Thoracic aorta (tissue), 2 donors: ENCODE measurements at places on chromosomes 5 and 9.
A peak's percentile ranks its signal among the peaks of the same experiment; 100 is the strongest.

DNA sequence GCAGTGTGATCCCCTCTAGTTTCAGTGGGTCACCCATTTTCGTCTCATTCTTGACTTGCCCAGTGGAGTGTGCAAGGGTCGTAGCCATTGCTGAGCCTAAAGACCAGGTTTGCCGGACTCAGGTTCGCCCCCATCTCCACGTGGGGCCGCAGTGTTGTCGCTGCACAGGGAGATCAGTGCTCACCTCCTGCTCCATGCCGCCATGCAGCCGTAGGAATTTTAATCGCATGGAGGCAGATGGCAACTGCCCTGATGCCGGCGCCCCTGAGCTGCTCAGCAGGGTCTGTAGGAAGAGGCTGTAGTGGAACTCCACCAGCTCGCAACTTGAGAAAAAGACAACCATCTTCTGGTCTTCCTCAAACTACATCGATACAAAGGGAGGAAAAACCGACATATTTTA, 24.1 kb downstream of the DDX31 start:
- H3K4me1 ChIP-seq: no peaks in the 10 kb centered on the region
- H3K27me3 ChIP-seq: no peaks in the 10 kb centered on the region
- no peak overlapping the region for H3K27ac ChIP-seq
- H3K36me3 ChIP-seq: peaks cover 56% of the 10 kb centered on the region
- no peak overlapping the region for H3K4me3 ChIP-seq

- no peaks in the 10 kb centered on the region for H3K27me3 ChIP-seq
- DNase-seq: no peak
- no peak overlapping the region for H3K27ac ChIP-seq
Observed at GRCh38 chr5:147668385-147668784, 114.1 kb downstream of the JAKMIP2 start.

GRCh38 chr5:178895615-178896571, at the start of gene ZFP2:
ZFP2 (plus strand) TSS chr5:178895913; CDS start chr5:178931314, 35,401 bp downstream.
- DNase-seq: peak; percentile 11
- H3K27ac ChIP-seq: peak within 1 kb of the TSS; percentile 42
- H3K4me1 ChIP-seq: peaks cover 7% of the 10 kb centered on the region

DNA sequence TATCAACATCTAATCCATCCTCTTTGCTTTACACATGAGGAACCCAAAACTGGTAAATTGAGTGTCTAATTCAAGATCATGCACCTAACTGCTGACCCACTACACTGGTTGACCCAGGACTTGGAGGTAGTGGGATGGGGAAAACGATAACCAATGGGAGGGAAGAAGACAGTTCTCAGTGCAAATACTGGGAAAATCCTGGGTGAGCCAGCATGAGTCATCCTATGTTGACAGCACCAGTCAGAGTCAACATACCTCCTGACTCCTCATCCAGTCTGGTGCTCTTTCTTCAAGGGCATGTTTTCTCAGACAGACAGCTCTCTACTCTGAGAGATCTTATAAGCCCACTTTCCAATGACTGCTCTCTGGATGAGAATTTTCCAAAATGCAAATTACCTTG, 232.8 kb upstream of the PTGER4 start:
- no peak overlapping the region for H3K4me3 ChIP-seq
- H3K36me3 ChIP-seq: no peaks in the 10 kb centered on the region
- no peak for DNase-seq
- no peak overlapping the region for H3K27ac ChIP-seq

GRCh38 chr5:165397516-165397915, 1892.1 kb downstream of the MAT2B start:
- no peaks in the 10 kb centered on the region for H3K4me1 ChIP-seq
- H3K27me3 ChIP-seq: no peaks in the 10 kb centered on the region
- H3K27ac ChIP-seq: no peak overlapping the region
- H3K36me3 ChIP-seq: no peaks in the 10 kb centered on the region
- no peak for DNase-seq

DNA sequence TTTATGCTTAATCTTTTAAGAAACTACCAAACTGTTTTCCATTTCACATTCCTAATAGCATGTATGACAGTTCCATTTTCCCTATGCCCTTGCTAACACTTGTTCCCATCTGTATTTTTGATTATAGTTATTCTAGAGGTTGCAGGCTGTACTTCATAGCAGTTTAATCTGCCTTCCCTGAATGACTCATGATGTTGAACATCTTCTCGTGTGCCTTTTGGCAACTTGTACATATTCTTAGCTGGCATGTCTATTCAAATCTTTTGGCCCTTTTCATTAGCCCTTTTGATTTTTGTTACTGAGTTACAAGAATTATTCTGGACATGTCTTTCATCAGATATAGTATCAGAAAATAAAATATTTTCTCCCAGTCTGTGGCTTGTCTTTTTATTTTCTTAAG, 320.3 kb downstream of the DIRAS2 start:
- no peaks in the 10 kb centered on the region for H3K27me3 ChIP-seq
- H3K4me3 ChIP-seq: no peak overlapping the region
- no peak for DNase-seq
- H3K36me3 ChIP-seq: no peaks in the 10 kb centered on the region

- peak; percentile 89 for DNase-seq
- peaks cover 23% of the 10 kb centered on the region for H3K36me3 ChIP-seq
- H3K27me3 ChIP-seq: no peaks in the 10 kb centered on the region
- H3K27ac ChIP-seq: peak overlapping the region; percentile 56
- peaks cover 41% of the 10 kb centered on the region for H3K4me1 ChIP-seq
Observed at GRCh38 chr9:134434894-134435506, 108.7 kb downstream of the RXRA start.

GRCh38 chr9:32508728-32509127, 17.3 kb downstream of the RIGI start:
- no peaks in the 10 kb centered on the region for H3K36me3 ChIP-seq
- no peak for DNase-seq
- H3K27me3 ChIP-seq: no peaks in the 10 kb centered on the region
- no peak overlapping the region for H3K27ac ChIP-seq
- no peaks in the 10 kb centered on the region for H3K4me1 ChIP-seq

DNA sequence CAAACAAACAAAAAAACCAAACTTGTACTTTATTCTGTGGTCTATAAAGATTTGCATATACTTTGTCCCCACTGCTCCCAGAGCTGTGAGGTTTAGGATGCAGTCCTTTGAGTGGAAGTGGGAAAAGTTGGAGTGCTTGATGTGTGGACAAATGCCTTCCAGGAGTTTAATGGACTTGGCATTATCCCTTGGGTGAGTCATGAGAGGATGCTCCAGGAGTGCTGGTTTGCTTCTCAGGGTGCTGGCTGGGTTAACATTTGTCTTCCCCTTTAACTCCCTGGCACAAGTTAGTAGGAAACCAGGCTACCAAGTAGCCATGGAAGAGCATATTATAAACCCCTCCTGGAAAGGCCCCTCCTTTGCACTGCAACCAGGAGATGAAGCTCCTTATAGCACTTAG, 417.4 kb upstream of the RIOK2 start:
- H3K27ac ChIP-seq: no peak overlapping the region
- no peaks in the 10 kb centered on the region for H3K27me3 ChIP-seq
- no peaks in the 10 kb centered on the region for H3K36me3 ChIP-seq
- H3K4me1 ChIP-seq: no peaks in the 10 kb centered on the region

DNA sequence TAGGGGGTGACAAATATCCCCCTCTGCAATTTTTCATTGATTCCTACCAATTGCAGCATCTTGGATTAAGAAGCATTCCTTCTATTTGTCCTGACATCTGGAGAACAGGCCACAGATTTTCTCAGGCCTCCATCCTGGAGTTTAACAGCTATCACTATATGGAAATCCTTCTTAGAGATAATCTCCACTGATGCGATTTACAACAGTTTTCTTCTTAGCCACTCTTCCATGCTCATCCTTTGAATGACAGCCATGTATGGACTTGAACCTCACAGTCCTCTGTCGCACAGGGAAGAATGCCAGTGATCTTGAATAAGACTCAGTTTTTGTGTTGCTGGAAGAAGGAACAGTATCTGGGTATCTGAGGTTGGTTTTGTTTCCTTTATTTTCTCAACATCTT, 73.2 kb downstream of the PGM5 start:
- no peak for DNase-seq
- peaks cover 16% of the 10 kb centered on the region for H3K4me1 ChIP-seq
- peak overlapping the region; percentile 47 for H3K27ac ChIP-seq
- no peaks in the 10 kb centered on the region for H3K27me3 ChIP-seq

- no peaks in the 10 kb centered on the region for H3K27me3 ChIP-seq
- H3K4me1 ChIP-seq: no peaks in the 10 kb centered on the region
- H3K4me3 ChIP-seq: no peak overlapping the region
- no peak overlapping the region for H3K27ac ChIP-seq
- no peak for DNase-seq
Observed at GRCh38 chr5:26864061-26864460, 174.3 kb downstream of the CDH9 start.

- no peaks in the 10 kb centered on the region for H3K27me3 ChIP-seq
- H3K4me1 ChIP-seq: peaks cover 9% of the 10 kb centered on the region
- no peak overlapping the region for H3K27ac ChIP-seq
- H3K4me3 ChIP-seq: no peak overlapping the region
Observed at GRCh38 chr9:128860937-128861336, 20.8 kb downstream of the KYAT1 start.

DNA sequence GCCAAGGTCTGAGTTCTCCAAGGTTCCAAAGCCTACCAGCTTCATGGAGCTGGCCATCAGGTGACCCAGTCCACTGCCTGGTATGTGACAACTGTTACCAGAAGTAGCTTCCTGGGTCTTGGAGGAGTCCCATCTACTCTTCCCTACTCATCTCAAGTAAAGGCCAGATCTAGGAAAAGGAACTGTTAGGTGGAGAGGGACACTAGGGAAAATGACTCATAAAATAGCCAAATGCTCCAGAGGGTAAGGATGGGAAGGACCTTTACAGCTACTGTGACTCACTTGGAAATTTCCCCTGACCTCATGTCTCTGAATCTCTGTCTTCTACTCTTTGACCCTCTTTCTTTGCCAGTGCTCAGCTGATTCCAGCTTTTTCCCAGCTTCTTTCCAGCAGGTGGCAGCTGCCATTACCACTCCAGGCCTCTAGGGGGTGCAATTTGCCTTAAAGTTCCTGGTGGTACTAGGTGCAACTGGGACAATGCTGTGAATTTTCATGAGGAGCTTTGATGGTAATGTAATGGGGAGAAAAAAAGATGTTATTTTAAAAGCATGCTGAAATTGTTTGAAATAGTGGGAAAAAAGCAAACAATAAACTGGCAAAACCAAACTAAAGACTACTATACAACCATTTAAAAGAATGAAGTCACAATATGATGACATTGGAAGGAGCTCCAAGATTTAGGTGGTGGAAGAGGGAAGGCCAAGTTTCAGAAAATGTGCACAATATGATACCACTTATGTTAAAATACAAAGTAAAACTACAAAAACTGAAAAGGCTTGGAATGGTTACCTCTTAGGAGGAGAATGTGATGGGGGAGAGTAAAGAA, 27.1 kb upstream of the MYORG start:
- H3K4me3 ChIP-seq: no peak overlapping the region
- H3K27ac ChIP-seq: no peak overlapping the region
- peak; percentile 31 for DNase-seq
- no peaks in the 10 kb centered on the region for H3K4me1 ChIP-seq
- no peaks in the 10 kb centered on the region for H3K27me3 ChIP-seq

DNA sequence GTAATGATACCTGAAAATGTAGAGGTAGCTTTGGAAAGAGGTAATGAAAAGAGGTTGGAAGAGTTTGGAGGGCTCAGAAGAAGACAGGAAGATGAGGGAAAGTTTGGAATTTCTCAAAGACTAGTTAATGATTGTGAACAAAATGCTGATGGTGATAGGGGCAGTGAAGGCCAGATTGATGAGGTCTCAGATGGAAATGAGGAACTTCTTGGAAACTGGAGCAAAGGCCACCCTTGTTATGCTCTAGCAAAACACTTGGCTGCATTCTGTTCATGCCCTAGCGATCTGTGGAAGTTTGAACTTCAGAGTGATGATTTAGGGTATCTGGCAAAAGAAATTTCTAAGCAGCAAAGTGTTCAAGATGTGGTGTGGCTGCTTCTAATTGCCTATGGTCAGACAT, 161.2 kb upstream of the SPEF2 start:
- H3K36me3 ChIP-seq: no peaks in the 10 kb centered on the region
- H3K27ac ChIP-seq: no peak overlapping the region
- no peak for DNase-seq
- H3K4me1 ChIP-seq: no peaks in the 10 kb centered on the region
- H3K4me3 ChIP-seq: no peak overlapping the region
- H3K27me3 ChIP-seq: no peaks in the 10 kb centered on the region

- H3K36me3 ChIP-seq: no peaks in the 10 kb centered on the region
- no peak overlapping the region for H3K27ac ChIP-seq
- DNase-seq: no peak
- no peak overlapping the region for H3K4me3 ChIP-seq
- no peaks in the 10 kb centered on the region for H3K27me3 ChIP-seq
Observed at GRCh38 chr9:119047513-119048307, 321.5 kb downstream of the BRINP1 start.

DNA sequence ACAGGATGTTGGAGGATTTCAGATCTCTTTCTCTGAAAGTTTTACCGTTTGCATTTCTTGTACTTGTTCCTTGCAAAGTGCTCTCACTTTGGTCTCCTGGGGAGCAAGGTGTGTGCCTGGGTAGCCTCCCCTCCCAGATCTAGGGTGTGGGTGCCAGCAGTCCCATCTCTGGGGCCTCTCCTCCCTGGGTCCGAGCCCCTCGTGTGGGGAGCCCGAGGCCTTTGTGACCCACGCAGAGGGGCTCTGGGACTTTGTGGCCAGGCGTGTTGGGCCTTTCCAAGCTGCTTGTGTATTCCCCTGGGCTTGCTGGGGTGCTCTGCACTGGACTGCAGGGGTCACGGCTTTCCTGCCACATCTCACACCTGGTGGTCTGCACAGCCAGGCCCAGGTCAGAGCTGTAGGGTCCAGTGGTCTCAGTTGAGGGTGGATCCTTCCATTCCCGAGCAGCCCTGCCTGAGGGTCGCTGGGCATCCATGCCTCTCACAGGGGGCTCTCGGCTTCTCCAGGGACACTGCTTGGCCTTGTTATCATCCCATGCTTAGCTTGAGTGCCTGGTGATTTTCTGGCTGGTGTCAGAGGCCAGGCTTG, 96.3 kb downstream of the CACNA1B start:
- DNase-seq: no peak
- H3K36me3 ChIP-seq: no peaks in the 10 kb centered on the region
- H3K27ac ChIP-seq: no peak overlapping the region
- no peaks in the 10 kb centered on the region for H3K4me1 ChIP-seq

DNA sequence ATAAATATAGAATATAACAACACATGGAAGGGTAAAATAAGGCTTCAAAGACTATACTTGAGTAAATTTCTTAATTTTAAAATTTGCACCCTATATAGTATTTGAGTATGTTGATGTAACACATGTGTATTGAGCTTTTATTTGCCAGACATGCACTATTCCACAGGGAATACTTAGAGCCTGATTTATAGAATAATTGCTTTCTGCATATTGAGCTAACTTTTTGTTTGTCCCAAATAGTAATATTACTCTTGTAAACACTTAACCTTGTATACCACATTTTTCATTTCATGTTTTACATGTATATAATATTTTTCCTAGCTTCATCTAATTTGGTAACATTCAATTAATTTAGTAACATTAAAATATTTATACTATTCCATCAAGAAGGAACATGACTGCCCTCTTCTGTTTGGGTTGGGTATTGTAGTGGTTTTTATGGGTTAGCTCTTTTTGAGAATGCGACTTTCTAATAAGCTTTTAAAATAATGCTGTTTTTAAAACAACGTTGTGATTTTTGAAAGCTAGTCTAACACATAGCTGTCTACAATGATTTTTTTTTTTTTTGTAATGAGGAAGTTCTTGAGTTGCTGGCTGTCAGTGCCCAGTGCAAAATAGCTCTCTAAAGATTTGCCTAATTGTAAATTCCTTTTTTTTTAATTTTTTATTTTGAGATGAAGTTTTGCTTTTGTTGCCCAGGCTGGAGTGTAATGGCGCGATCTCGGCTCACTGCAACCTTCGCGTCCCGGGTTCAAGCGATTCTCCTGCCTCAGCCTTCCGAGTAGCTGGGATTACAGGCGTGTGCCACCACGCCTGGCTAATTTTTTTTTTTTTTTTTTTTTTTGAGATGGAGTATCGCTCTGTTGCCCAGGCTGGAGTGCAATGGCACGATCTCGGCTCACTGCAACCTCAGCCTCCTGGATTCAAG, 4.8 kb downstream of the SUB1 start:
- H3K27ac ChIP-seq: no peak overlapping the region
- H3K4me3 ChIP-seq: no peak overlapping the region
- no peaks in the 10 kb centered on the region for H3K27me3 ChIP-seq
- no peak for DNase-seq
